WERI-Rb-1 (cell line): ENCODE measurements at places on chromosomes 7 and 10.

GRCh38 chr7:150804802-150805201, 4.2 kb downstream of the TMEM176A start:
- DNase-seq, result no peak

GRCh38 chr7:72343991-72344390, 68.1 kb downstream of the CALN1 start:
- DNase-seq, result no peak

DNA sequence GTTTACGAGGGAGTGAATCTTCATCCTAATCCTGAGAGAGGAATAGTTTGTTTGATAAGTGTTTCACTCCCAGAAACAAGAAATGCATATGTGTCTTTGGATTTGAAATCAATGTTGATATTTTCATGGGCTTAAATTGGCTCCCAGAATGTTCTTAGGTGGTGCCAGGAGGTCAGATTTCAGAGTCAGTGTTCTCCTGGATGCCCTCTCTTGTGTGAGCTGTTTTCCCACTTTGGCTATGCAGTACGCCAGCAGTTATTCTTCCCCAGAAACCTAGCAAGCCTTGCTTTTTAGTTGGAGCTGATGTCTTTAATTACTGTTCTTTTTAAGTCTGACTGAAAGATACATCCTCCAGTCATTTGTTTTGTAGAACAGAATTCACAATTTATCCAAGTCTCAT, 291.4 kb downstream of the DNAJB9 start:
- no peak for DNase-seq

DNA sequence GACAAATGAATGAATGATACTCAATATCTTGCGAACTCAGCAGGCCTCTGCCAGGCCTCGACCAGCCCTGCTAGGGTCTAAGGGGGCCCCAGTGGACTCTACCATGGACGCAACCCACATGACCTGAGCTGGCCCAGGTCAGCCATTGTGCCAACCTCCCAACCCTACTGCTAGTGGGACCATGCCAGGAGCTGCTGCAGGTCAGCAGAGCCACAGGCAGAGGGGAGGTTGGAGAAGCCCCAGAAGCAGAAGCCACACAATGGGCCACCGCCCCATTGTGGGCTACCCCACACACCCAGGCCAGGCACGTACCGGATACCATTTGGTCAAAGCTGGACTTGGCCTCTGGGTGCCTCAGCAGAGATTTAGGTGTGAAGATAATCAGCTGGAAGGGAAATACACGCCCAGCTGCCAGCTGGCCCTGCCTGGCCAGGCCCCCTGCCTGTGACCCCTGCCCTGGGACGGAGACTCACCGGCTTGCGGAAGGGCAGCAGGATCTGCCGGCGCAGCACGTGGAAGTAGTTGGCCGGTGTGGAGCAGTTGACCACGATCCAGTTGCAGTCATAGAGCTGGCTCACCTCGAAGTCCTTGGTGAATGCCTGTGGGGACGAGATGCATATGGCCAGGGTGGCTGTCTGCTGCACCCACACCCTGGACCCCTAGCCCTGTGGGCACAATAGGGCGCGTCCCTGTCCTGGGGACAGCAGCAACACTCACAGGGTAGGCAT, 24.5 kb downstream of the OGDHL start:
- DNase-seq, result no peak

DNA sequence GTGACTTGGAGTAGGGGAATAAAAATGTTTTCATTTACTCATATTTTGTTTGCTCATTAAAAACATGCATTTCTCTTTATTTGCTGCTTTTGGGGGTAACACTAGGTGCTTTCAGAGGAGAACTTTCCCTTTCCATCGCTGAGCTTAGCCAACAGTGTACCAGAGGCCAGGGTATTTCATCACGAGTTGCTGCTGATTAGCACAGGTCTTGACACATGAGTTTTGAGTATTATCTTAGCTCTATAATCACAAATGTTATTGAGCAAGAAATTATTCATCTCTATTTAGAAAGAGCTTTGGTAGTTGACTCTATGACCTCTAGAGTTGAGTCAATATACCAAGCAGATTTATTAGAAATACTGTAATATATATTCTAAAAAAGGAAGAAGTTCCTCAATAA, 375.9 kb downstream of the NXPH1 start:
- no peak for DNase-seq

- DNase-seq, result no peak
Measured at GRCh38 chr10:114573330-114574045, 84.6 kb downstream of the ABLIM1 start.

- DNase-seq, result no peak
Measured at GRCh38 chr10:68870545-68871104, 30.5 kb upstream of the DDX50 start.

GRCh38 chr10:77005871-77006270, 631.7 kb downstream of the KCNMA1 start:
- no peak for DNase-seq

- no peak for DNase-seq
Measured at GRCh38 chr10:83930-84530, 34.9 kb upstream of the TUBB8 start.

- DNase-seq, result no peak
Measured at GRCh38 chr10:131503992-131504391, 192.5 kb upstream of the TCERG1L start.

GRCh38 chr7:79185605-79186004, 267.9 kb downstream of the MAGI2 start:
- no peak for DNase-seq
